NCI-H226 (cell line): ENCODE measurements at places on chromosomes 4 and X.

GRCh38 chr4:145927030-145927429 is 11.6 kb downstream of the ZNF827 start:
- no peak for DNase-seq

GRCh38 chrX:113400193-113400704 is 559.6 kb upstream of the AMOT start:
- DNase-seq, result peak; percentile 29

GRCh38 chr4:153067376-153067775 is 131.3 kb downstream of the FHDC1 start:
- peak; percentile 14 for DNase-seq

GRCh38 chrX:54184474-54184873 is 1.4 kb upstream of the FAM120C start:
- DNase-seq, result no peak
